Nasal cavity respiratory epithelium epithelial cell of viscerocranial mucosa (primary cell): ENCODE measurements at places on chromosomes 7 and 10. TPM values are rescaled to one million over a fixed set of nuclear protein-coding genes. Genes with fewer than 3 reads are reported as not detected.

Gene C7orf57
- total RNA-seq: 0.21 and 3.4 TPM in 2 replicates

Gene INA
- 0.07 and 0.34 TPM in 2 replicates for total RNA-seq

Gene LRIT1
- not detected in 2 replicates for total RNA-seq

Gene GIMAP2
- 0.21 TPM in 1 of 2 replicates, not detected in the other for total RNA-seq

Gene TRIM73
- 0.68 and 2.1 TPM in 2 replicates for total RNA-seq
